ENCODE measurements at places on chromosomes 13 and 19.

- DNase-seq, result no peak
Measured at GRCh38 chr13:85197431-85197830, 601.8 kb downstream of the SLITRK6 start.

DNA sequence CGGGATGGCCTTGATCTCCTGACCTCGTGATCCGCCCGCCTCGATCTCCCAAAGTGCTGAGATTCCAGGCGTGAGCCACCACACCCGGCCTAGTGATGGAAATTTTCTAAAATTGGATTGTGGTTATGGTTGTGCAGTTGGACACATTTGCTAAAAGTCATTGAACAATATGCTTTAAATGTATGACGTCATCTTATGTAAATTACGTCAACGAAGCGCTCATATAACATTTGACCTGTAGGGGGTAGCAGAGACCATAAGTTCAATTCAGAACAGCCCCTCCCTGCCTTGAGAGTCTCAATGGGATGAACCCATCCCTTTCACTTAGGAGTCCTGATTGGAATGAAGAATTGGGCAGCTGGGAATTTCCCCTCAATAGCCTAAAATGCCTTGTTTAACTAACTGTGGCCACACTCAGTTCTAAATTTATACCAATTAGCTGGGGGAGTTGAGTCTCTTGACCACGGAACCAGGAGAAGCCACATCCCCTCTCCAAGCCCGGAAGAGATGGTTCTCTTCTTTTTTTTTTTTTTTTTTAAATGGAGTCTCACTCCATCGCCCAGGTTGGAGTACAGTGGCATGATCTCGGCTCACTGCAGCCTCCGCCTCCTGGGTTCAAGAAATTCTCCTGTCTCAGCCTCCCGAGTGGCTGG lies 15.2 kb upstream of the TLE6 start:
- peak; percentile 14 for DNase-seq

GRCh38 chr13:44259045-44260027 lies 114.3 kb upstream of the SERP2 start:
- DNase-seq, result peak; percentile 67

DNA sequence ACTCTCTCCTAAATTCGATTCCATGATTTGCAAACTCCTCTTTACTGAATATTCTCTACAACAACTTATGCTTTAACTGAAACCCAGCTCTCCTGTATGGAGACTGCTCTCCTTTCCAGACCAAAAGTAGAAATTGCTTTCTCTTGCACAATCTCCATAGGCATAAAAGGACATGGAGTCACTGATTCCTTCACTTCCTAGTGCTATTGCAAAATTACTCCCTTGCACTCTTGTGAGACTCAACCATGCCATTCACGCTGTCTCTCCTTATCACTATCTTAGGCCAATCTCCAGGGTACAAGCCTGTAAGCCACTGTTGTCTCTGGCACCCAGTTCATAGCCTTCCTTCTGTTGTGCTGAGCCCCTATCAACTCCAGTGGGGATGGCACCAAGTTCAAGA lies 30.6 kb downstream of the SERPINE3 start:
- DNase-seq, result no peak

- no peak for DNase-seq
Measured at GRCh38 chr13:74032325-74032724, 101.9 kb downstream of the KLF12 start.

Data from stimulated activated CD4-positive, alpha-beta T cell treated with anti-CD3 and anti-CD28 coated beads, Interleukin-4, amount 100 ng/mL, for 4 hours (primary cell).